Suppressor macrophage treated with lipopolysaccharide for 4 hours (primary cell): ENCODE measurements at places on chromosomes 4 and X.
A peak's percentile ranks its signal among the peaks of the same experiment; 100 is the strongest.

DNA sequence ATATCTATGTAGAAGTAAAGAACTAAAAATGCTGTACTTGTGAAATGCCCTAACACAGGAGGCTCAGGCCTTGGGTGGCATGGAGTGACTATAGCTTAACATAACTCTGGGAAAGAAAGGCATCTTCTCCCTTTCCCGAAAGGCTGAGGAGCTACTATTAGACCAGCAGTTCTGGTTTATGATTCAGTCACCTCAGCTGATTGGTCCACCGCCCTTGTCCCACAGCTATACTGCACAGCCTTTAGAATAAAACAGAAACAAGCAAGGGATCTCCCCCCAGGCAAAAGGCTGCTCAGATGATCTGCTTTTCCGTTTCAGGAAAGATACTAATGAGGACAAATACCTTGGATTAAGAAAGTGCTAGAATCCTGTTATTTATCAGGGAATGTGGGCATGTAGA is 171.3 kb downstream of the SNCA start:
- no peak for DNase-seq

DNA sequence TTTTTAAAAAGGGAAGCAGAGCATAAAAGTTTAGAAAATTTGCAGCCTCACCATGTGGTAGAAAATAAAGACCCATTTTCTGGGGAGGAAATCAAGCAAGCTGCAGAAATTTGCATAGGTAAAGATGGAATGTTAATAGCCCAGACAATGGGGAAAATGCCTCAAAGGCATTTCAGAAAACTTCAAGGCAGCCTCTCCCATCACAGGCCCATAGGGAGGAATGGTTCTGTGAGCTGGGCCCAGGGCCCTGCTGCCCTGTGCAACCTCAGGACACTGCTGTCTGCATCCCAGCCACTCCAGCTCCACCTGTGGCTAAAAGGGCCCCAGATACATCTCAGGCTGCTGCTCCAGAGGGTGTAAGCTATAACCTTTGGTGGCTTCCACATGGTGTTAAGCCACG is 137.9 kb downstream of the INPP4B start:
- DNase-seq: no peak

DNA sequence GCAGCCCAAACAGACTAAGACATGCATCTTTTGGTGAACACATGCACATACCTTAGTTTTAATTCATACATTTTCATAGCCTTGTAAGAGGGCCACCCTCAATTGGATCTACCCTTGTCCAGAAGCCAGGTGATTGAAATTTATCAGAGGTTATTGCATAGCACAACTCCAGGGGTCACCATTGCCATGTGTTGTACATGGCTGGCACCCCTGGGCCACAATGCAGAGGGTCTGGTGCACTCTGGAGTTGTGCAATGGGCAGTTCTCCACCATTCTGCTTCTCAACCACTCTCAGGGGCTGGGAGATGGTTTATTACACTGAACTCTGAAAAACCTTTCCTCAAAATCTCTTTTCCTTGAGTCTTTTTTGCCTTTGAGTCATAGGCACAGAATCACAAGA is 184.4 kb upstream of the CXorf66 start:
- DNase-seq: no peak

GRCh38 chrX:111568354-111568753 is 56.9 kb downstream of the SERTM2 start:
- DNase-seq: peak; percentile 0

DNA sequence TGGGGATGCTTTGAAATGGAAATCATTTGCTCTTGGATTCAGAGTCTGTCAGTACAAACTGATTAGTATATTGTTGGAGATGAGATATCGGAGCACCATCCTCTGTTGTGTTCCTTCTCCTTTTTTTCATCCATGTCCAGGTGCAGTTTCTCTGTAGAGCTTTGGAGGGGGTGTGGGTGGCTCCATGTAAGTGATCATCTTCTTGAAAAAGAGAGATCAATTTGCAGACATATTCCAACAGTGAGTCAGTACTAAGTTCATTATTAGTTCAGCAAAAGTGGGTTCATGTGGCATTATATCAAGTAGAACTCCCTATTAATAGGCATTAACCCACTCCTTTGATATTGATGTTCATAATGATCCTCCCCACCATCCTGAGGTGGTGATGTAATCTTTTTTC is 18.9 kb downstream of the FRAS1 start:
- DNase-seq: no peak

DNA sequence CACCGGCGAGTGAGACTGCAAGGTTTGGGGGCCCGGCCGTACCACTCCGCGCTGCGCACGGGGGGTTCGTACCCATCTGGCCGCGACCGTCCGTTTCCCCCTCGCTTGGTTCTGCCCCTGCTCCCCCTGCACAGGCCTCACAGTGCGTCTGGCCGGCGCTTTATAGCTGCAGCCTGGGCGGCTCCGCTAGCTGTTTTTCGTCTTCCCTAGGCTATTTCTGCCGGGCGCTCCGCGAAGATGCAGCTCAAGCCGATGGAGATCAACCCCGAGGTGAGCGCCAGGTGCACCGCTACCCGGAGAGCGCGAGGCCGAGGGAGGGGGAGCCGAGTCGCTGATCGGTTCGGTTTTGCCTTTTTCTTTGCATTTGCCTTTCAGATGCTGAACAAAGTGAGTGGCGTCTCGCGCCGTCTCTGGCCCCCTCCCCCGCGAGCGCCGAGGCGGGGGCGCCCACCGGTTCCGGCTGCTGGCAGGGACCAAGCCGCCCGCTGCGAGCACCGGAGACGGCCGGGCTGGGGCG is at the start of gene UCHL1:
Gene UCHL1 (plus strand): TSS at position 189 of the 517 bp plus-strand sequence. CDS start 49 bp downstream, at position 238.
- no peak for DNase-seq
